SK-MEL-5 (cell line): ENCODE measurements at places on chromosomes 3 and 15. TPM values are rescaled to one million over a fixed set of nuclear protein-coding genes. Genes with fewer than 3 reads are reported as not detected.
A peak's percentile ranks its signal among the peaks of the same experiment; 100 is the strongest.

DNA sequence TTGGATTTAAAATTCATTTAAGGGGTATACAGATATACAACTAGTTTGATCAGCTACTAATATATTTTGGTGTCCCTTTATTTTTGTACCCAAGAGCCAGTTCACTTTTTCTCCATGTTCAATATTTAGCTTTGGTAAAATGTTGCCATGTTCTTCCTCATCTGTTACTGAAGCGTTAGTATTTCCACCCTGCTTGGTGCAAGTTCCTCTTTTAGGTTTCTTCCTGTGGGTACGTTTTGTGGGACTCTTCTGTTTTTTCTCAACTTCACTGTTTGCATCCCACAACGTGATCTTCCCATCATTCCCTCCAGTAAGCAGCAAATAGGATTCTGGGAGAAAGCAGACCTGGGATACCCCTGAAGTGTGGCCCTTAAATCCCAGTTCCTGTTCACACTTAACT is 14.1 kb downstream of the WDR53 start:
- no peak for DNase-seq

DNA sequence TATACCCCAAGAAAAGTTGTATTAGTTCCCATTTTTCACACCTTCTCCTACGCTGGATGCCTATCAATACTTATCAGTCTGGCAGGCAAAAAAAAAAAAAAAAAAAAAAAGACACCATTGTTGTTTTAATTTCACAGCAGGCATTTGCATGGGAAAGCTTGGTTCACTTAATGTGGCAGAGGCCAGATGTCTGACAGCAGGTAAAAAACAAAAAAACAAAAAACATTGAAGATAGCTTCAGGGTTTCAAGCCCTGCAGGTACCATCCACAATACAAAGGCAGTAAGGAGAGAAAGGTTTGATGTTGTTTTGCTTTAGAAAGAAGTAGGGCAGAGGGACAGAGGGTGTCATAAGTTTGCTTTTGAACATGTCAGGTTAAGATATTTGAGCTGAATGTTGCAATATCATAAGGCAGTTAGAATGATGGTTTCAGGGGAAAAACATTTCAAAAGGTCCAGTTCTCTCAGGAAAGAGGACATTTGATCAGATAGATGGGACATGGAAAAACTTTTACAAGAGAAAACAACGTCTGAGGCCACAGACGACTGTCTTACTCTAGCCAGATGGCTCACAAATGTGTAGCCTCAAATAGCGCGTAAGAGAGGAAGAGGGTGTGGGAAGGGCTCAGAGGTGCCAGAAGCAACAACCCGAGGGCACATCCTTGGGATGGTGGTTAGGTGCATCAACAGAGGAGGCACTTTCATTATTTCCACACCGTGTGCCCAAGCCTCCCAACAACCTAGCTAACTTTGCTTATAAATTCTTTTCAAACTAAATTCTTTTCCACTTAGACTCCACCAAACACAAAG is 25.7 kb downstream of the PCOLCE2 start:
- peak; percentile 23 for DNase-seq

DNA sequence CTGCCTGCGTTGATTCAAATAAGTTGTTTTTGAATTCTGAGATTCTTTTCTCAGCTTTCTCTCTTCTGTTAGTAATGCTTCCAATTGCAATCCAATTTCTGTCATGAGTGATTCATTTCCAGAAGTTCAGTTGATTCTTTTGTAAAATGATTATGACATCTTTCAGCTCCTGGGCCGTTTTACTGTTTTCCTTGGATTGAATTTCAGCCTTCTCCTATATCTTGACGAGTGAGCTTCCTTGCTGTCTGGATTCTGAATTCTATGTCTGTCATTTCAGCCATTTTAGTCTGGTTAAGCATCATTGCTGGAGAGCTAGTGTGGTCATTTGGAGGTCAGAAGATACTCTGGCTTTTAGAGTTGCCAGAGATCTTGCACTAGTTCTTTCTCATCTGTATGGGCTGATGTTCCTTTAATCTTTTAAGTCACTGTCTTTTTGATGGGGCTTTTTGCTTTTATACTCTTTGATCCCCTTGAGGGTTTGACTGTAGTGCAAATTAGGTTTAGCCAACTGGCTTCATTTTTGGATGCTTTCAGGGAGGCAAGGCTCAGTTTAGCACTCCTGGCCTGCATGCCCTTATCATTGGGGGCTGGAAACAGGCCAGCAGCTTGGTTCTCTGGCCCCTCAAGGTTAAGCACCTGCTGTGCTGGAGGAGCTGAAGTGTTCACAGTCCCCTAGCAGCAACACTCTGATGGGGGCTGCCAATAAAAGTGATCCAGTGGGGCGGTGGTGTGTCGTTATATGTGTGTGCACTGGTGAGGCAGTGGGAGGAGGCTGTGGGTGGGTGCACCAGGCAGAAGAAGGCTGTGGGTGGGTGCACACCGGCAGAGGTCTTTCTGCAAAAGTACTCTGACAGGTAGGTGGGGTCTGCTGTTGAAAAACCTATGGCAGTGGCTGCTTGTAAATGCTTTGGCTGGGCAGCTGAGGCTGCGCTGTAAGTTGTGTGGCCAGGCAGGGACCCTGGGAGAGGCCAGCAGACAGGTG is 51.2 kb downstream of the MCTP2 start:
- no peak for DNase-seq

DNA sequence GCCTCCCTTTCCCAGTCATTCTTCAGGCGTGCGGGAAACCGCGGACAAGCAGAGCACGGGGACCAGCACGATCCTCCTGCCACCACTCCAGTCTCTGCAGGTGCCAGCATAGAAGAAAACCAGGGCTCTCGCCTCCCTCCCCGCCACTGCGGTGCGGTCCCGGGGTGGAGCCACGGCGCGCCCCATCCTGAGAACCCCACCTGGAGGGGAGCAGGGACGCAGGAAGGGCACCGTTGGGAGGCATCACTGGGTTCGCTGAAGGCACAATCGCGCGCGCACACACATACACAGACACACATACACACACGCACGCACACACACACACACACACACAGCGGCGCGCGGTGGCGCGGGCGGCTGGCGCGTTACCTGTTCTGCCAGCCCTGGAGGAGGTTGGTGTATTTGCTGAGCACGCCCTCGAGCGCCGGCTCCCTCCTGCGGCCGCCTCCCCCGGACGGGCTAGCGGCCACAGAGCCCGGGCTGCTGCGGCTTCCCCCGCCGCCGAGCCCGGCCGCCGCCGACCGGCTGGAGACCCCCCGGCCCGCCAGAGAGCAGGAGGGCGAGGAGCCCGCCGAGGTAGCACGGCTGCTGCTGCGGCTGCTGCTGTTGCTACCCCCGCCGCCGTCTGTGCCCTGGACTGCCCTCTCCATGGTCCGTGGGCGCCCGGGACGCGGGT is 394 bp downstream of the OSBPL10 start:
- peak; percentile 40 for DNase-seq

DNA sequence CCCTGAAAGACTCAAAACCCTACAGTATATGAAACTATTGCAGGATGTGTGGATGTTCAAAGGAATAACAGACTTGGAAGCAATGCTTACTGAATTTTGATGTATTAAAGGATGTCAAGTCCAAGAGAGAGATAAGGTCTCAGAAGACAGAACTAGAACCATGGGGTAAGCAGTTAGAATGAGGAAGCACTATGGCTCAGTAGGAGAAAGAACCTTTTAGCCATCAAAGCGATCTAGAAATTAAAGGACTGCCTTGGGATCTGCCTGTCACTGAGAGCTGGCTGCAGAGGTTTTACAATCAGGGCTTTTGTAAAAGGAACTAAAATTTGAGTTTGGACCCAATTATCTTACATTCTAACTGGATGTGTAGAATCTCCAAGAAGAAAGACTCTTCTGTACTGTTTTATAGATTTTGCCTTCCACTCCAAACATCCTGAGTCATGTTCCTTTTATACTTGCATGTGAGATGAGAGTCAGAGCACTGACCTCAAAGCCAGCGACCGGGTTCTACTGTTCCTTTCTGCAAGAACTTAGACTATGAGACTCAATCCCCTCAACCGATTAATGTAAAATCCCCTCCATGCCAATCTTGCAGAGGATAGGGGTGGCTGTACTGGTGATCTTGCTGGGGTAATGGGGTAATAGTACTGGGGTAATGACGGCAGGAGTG is 412.3 kb upstream of the TPRG1 start:
- DNase-seq = peak; percentile 65

DNA sequence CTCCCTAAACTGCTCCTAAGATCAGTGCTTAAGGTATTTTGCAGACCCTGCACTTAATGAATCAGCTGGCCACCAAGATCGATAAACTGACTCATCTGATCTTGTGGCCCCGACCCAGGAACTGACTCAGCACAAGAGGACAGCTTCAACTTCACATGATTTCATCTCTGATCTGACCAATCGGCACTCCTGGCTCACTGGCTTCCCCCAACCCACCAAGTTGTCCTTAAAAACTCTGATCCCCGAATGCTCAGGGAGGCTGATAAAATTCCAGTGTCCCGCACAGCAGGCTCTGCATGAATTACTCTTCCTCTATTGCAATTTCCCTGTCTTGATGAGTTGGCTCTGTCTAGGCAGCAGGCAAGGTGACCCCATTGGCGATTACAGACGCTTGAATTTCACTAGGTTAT is 13.5 kb downstream of the HTR3E start:
- peak; percentile 60 for DNase-seq

MORC1 gene
- 0.11 TPM in 1 of 2 replicates, not detected in the other for total RNA-seq

IL5RA gene
- total RNA-seq = not detected in 2 replicates

DNA sequence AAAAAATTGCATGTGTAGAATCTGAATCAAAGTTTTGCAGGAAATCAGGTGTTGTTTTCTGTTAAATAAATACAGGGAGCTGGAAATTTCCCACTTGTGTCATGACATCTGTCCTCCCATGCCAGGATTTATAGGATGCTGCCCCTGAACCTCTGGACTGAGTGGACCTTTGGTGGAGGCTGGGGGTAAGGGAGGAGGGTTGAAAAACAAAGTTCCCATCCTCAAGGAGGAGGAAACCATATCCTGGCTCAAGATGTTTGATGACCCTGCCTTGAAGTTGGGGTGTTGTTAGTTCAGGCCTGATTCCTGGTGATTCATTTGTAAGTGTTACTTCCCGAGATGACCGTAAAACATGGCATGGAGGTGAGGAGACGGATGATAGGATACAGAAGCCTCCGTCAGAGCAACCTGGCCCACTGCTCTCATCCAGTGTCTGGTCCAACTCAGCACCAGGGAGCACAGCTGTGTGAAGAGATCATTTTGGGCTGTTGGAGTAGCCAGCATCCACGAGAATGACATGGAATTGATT is 223.6 kb downstream of the CACNA2D3 start:
- DNase-seq = no peak

- DNase-seq = no peak
These were observed 100.2 kb downstream of the GHSR start for GRCh38 chr3:172347895-172348679.

FGF7 gene
- total RNA-seq = 20.3 TPM in 2 replicates

- no peak for DNase-seq
These were observed 187.9 kb upstream of the LYSMD4 start for GRCh38 chr15:99921101-99921500.

GRCh38 chr3:38460377-38461270 is 6.9 kb downstream of the ACVR2B start:
- no peak for DNase-seq

DNA sequence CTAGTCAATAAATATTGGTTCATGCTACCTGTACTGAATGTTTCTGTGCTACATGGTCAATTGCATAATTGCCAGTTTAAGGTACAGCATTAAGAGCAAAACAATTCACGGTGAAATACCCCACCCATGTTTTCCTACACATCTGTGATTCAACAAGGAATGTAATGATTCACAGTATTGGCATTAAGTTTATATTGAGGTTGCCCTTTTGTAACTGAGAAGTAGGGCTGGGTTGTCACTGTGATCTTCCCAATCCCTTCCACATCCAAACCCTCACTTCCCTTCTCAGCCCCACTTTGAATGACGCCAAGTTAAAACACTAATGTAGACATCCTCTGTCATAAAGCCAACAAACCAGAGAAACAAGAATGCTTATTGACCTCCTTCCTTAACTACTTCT is 112.0 kb upstream of the TJP1 start:
- DNase-seq = no peak

DNA sequence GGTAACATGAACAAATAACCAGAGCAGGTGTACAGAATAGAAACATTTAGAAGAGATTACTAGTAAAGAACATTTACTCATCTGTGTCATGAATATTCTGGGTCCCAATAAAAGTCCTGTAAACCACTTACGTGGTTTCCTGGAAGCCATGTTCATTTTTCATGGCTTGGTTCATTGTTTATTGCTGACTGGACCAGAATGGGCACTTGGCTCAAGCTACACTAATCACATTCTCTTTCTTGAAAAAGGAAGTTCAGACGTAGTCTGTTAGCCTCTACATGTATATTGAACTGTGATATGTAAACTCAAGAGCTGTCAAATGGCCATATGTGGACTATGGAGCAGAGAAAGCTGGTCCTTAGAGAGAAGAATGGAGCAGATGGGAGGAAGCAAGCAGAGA is 138.3 kb upstream of the FAM3D start:
- no peak for DNase-seq

ZNF502 gene
- total RNA-seq = 2.3 and 3.5 TPM in 2 replicates

MESP1 gene
- 0.74 and 0.88 TPM in 2 replicates for total RNA-seq

DNA sequence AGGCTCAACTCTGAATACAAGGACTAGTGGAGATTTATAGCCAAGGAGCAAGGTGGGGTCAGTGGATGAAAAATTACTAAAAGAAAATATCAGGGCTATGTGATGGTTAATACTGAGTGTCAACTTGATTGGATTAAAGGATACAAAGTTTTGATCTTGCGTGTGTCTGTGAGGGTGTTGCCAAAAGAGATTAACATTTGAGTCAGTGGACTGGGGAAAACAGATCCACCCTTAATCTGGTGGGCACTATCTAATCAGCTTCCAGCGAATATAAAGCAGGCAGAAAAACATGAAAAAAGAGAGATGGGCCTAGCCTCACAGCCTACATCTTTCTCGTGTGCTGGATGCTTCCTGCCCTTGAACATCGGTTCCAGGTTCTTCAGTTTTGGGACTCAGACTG is 14.4 kb upstream of the SENP7 start:
- no peak for DNase-seq

- DNase-seq = no peak
These were observed 17.4 kb upstream of the BDH1 start for GRCh38 chr3:197573048-197573767.

GRCh38 chr3:123834631-123835030 is 49.5 kb downstream of the MYLK start:
- DNase-seq = no peak

CTXN2 gene
- total RNA-seq = not detected in 2 replicates

DNA sequence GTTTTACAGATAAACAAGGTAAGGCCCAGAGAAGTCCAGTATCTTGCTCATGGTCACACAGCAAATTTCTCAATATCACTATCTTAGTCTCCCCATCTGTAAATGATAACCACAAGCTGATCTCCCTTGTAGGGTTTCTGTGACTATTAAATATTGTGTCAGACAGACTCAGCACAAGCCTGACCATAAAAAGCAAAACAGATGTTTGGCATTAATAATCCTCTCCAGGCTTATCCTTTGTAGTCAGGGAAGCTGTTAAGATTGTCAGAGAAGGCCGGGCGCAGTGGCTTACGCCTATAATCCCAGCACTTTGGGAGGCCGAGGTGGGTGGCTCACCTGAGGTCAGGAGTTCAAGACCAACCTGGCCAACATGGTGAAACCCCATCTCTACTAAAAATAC is 173.2 kb upstream of the PRICKLE2 start:
- no peak for DNase-seq

DNA sequence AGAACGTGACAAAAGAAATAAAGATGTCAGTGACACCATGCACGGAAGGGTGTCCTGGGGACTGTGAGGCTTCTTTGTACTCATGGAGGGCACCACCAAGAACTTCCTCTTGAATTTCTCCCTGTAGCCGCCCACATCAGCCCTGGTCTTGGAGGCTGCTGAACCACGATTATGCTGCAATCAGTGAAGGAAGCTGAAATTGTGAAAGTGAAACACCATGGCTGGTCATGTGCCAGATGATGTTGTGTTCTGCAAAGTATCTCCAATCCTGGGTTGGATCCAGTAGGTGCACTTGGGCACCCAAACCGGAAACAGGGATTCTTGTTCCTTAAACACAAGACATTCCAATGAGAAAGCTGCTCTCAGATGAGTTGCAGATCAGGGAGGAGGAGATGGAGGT is 104.4 kb upstream of the GOLGA6L6 start:
- DNase-seq = peak; percentile 88
